ENCODE measurements at places on chromosomes 5 and 9.

DNA sequence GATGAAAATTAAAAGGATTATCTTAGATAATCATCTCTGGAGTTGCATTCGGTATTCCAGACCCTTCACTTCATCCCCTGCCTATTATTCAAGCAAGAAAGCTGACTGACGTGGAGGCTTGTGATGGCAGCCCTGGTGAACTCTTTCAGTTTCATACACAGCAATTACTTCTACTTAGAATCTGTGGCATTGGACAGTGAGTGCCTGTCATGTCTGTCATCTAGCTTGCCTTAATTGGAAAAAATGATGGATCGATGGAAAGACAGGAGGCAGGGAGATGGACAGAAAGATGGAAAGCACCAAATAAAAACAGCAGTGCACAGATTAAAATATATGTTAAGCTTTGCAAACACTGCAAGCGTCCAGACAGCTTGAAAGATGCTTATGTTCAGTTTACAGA is 1371.0 kb upstream of the CDH6 start:
- no peak for DNase-seq

DNA sequence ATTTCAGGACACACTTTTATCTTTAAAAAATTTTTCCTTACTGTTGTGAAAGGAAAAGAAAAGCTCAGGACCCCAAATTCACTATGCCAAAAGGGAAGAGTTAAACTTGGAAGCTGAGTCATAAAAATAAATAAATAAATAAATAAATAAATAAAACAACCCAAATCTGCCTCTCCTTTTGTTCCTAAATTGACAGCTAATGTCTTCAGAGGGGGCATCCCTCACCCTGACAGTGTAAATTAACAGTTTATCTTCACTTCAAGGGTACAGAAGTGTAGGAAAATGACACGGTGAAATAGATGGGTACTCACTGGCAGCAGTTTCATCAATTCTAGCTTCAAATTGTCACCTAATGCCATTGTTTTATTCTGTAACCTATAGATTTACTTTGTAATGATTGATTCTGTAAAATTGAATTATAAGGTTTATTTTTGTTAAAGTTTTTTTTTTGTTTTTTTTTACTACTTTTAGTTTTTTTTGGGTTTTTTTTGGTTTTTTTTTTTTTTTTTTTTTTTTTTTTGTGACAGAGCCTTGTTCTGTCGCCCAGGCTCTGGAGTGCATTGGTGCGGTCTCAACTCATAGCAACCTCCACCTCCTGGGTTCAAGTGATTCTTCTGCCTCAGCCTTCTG is 18.5 kb upstream of the ANXA1 start:
- DNase-seq: no peak

DNA sequence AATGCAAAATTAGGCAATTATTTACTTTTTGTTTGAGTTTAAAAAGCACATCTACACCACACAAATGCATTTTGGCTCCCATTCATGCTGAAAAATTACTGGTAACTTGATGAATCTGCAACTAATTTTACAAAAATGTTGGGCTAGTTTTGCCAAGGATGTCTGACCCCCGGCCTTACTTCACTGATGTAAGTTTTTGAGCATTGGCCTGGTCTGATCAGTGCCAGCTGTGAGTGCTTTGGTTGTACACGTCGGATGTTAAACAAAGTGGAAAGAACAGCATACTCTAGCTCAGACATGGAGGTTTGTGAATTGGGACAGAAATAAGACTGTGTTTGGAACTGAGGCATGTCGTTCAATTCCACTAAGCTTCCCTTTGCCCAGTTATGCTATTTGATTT is 1044.2 kb downstream of the TLE4 start:
- DNase-seq: no peak

DNA sequence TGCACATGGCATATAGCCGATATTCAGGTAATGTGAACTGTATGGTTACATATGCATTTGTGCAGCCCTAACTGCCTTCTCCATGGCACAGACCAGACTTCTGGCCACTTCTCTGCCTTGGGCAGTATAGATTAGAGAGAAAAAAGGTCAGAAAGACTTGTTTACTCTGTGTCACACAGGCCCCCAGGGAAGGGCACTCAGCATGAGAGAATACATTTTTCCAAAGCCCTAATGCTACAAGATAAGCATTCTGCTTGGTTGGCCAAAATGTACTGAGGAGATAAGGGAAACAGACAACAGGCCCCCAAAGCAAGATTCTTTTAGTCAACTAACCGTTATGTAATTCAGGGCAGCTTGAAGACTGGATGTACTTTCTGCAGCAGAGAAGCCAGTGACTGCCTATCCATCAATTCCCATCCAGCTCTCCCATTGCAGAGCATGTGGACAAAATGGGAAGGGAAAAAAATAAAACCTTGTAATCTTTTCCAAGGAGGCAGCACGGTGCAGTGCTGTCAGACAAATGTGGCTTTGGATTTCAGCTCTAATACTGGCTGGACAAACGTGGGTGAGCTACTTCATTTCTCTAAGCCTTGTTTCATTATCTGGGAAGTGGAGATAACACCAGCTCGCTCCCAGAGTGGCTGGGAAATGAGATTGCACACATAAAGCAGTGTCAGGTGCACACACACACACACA is 205.9 kb downstream of the NSG2 start:
- no peak for DNase-seq

GRCh38 chr9:35854091-35854762 is 16.0 kb downstream of the OR13J1 start:
- no peak for DNase-seq

GRCh38 chr5:146836226-146836842 is 42.2 kb downstream of the PPP2R2B start:
- no peak for DNase-seq

- DNase-seq: no peak
Observed at GRCh38 chr9:75414371-75415160, 326.3 kb downstream of the OSTF1 start.

DNA sequence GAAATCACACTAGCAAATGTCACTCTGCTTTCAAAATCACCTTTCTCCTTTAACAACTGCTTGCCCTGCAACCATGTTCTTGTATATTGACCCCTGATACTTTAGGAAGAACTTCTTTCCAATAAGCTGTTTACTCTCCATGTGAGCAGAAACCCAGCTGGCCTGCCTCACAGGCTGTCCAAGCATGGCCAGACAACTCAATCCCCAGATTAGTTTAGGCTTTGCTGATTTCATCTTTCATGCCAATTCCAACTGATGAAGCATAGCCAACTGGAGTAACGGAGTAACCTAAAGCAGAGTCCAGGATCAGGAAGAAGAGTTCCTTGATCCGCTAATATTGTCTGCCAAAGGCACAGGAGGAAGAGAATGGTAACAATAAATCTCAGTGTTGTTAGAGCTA is 56.7 kb upstream of the HTR1A start:
- no peak for DNase-seq

- peak; percentile 67 for DNase-seq
Observed at GRCh38 chr9:131270171-131271015, 5.9 kb downstream of the FAM78A start.

DNA sequence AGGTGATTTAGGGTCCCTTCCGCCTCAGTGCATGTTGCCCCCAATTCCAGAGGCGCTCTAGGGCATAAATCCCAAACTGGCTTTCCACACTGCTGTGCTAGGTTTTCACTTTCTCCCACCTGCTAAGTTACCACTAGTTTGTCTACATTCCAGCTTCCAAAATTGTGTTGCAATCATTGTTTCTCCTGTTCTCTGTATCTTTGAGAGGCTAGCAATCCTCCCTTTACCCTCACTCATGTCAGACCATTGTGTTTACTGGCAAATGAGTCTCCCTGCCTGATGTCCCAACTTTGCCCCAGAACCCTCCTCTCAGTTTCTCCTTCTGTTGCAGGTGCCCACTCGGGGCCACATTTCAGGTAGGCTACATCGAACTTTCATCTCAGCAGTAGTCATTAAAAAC is 221.3 kb downstream of the PDZD2 start:
- DNase-seq: no peak

DNA sequence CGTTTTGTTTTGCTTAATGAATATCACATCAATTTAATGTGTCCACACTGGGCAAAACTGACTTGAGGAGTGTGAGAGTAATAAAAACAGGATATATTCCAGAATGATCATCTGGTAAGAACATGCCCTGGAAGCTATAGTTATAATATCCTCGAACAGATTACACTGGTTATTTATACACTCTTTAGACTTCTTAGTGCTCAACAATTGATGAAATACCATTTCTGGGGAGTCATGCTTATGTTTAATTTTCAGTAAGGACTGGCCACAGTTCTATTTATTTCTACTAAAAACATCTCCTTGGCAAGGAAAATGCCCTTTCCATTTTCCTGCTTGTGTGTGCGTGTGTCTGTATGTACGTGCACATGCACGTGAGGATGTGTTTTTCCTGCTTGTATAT is 205.0 kb downstream of the TRIO start:
- no peak for DNase-seq

DNA sequence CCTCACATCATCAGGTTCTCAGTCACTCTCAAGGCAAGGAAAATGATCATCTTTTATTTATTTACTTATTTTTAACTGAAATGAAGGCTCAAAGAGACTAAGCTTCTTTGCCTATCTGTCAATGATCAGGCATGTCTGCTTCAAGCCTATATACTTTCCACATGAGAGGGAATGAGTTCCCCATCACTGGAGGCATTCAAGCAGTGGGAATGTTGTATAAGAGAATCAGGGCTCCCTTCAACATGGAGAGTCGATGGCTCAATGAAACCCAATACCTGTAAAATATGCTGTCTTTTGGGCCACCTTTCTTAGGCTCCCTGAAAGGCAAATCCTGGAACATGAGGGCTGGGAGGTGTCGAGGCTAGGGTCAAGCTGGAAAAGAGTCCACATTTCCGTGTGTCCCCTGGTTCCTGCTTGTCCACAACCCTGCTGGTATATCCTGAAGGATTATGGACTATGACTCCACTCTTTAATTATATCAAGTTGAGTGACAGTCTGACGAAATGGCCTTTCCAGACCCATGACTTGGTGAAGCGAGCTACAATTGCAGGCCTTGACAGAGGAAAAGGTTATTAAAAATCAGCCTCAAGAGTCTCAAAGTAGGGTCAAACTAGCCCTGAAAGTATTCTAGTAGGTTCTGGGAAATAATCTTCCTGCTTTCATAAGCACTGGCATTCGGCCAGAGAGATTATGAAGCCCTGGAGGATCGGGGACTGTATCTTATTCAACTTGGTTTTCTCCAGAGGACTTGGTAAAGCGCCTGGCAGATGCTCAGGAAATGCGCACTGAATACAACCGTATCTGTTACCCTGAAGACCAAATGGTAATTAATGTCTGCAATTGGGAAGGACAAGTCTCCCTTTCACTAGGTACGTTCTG is 145.9 kb upstream of the TBC1D2 start:
- no peak for DNase-seq

DNA sequence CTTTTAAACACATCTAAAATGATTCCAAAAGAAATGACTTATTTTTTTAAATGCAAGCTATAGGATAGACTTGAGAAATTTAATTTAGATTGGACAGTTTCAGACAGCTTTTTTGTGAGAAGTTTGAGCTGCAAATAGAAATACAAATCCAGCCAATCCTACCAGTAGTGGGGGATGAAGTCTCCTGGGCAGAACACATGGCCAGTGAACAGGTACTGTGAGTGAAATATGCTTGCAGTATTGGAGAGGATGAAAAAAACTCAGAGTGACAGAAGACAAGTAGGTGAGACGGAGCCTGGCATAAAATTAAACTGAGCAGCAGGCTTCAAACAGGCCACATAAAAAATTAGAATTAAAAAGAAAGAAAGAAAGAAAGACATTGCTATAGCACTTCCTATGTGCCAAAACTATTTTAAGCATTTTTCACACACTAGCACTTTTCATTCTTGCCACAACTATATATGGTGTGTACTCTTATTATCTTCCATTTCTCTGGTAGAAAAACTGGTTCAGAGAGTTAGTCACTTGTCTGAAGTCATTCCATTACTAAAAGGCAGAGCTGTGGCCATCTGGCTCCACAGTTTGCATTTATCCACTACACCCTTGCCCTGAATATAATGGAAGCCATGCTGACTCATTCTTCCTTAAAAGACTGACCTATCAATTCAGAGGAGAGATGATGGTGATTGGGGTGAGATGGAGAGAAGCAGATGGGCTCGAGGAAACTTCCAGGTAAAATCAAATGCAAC is 310.2 kb upstream of the CTNND2 start:
- DNase-seq: no peak

- DNase-seq: peak; percentile 39
Observed at GRCh38 chr9:98678244-98678842, 30.4 kb downstream of the GABBR2 start.

- DNase-seq: no peak
Observed at GRCh38 chr9:33294670-33295432, 4.5 kb downstream of the NFX1 start.

DNA sequence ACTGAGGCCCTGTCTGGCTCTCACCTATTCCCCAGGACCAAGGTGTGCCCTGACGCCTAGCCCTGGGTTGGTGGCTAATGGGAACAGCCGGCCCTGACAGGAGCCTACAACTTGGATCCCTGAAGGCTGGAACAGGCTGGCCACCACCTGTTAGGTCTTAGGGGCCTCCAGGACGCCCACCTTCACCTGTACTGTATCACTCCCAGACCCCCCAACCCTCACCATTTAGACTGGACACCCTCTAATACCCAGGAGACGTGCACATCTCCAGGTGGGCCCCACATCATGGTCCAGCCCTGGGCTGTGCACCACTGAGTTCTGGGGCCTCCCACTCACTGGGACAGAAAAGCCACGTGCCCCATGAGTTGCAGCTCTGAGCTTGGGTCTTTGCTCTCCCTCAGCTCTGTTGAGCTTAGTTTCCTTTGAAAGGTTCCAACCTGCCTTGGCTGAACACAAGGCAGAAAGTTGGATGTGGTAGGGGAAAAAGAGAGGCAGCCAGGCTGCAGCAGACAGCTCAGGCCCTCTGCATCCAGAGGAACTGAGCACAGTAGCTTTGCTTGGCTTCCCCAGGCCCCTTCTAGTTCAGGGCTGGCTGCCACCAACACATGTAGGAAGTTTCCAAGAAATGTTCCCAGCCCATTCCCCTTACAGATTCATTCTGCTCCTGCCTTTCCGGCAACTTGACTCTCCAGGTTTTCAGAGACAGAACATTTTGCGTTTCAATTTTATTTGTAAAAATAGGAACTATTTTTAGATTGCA is 116.8 kb upstream of the TBC1D2 start:
- DNase-seq: no peak

- no peak for DNase-seq
Observed at GRCh38 chr5:40762705-40763104, 6.9 kb upstream of the TTC33 start.
